Jurkat, Clone E6-1 (cell line): ENCODE measurements at places on chromosomes 2 and 18.

- DNase-seq: no peak
Measured at GRCh38 chr2:160868891-160869290, 291.3 kb upstream of the TANK start.

- no peak for DNase-seq
Measured at GRCh38 chr18:58175122-58175785, 131.2 kb downstream of the NEDD4L start.

- DNase-seq: no peak
Measured at GRCh38 chr2:76679025-76679396, 843.2 kb downstream of the LRRTM4 start.

GRCh38 chr2:207905546-207905945 lies 119.8 kb downstream of the PLEKHM3 start:
- DNase-seq: no peak

DNA sequence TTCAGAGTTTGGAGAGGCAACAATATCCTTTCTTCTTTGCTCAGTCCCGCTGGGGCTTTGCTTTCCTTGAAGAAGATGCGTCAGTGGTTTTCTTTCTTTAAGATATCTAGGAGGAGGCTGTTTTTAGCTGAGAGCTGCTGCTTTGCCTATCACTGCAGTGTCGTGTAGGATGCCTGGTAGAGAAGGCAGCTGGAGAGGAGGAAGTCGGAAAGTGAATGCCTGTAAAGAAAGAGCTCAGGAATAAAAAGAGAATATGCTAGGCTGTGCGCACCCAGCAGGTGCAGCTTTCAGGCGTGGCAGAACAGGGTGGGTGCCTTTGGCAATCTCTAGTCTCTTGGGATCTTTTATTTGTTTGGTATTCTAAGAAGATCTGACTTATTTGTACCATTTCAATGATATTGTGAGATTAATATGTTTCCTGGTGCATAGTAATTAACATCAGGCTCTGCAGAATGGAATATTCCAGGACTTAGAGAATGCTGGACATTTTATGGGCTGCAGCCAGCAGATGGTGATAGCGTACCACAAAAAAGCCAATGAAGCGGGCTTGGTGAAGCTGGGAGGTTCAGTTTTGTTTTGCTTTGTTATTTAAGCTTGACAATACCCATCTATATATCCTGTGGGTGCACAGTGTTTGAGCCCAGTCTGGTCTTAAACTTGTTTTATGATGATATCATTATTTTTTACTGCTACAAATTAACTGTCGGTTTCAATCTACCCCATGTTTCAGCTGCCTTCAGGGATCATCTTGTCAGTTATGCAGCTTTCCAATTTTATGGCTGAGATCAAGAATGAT lies 34.9 kb downstream of the CAVIN2 start:
- DNase-seq: peak; percentile 25

DNA sequence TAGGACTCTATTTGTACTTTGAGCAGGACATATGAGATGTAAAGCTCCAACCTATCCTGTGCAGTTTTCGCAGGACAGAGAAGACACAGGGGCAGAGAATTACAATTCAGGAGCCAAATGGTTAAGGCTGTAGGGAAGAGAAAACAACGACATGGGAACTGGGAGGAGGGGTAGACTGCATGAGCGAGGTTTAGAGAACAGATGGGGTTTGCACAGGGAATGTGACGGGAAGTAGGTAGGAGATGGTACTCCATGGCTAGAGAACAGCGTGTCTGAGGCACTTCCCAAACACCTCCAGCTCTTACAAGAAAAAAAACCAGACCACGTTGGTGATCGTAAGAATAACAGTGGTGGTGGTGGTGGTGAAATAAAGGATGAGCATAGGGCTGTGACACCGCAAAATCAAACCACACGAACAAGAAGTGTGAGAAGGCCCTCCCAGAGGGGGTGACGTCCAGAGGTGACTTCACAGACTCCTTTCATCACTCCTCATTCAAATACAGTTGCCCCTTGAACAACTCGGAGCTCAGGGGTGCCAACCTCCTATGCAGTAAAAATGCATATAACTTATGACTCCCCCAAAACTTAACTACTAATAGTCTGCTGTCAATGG lies 92.7 kb downstream of the FARSB start:
- DNase-seq: no peak

DNA sequence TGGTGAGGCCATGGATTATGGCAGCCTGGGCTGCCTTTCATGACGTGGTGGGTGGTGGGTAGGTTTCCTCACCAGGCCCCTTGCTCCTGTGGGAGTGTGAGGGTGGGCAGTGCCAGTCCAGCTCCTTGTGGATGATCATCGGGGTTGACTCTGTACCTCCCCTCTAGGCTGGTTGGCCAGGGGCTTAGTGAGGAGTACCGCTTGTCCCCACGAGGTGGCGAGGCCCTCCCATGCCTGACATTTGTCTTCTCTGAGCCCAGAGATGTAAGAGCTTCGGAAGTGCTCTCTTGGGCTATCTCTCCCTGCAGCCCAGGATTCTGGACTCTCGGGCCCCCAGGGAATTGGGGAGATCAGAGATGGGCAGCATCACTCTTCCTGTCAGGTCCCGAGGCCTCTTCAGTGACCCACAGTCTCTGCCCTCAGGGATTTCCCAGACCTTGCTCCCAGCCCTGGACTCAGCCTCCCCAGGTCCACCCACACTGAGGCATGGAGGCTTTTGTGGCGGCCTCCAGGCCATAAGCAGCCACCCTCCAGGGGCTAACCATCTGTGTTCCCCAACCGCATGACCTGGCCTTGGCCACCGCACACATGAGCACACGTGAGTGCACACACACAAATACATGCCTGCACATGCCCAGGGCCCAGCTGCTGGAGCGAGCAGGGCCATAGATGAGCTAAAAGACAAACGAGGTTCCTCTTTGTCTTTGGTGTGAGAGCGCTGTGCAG lies 6.5 kb downstream of the SPR start:
- DNase-seq: peak; percentile 50

DNA sequence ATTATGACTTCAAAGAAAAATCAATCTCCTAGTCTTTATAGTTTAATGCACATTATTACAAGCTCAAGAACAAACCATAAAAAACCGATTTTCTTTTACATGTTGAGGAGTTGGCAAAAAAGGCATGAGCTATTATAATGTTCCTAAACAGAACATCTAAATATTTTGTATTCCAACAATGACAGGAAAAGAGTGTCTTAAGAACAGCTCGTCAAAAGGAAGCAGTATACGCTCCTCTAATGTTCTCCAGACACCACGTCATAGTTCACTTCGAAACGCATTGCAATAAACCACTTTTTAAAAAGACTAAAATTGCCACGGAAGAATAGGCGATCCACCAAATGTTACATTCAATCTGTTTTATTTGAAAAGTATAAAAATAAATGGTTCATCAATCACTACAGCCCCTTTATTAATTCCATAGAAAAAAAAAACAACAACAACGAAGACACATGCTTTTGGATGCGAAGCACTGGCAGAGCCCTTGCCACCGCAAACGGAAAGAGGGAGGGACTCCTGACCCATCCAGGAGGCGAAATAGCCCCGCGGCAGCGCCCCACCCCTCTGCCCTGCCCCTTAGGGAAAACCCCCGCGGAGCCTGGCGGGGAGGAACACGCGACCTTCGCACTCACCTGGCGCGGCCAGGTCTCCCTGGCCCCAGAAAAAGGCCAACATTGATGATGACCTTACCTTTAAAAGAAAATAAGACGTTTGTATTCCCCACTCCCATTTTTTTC lies 45.8 kb downstream of the MBP start:
- no peak for DNase-seq

GRCh38 chr2:223586261-223586660 lies 15.9 kb downstream of the SCG2 start:
- DNase-seq: no peak

GRCh38 chr2:16640867-16641266 lies 24.8 kb downstream of the CYRIA start:
- no peak for DNase-seq

- DNase-seq: no peak
Measured at GRCh38 chr2:217638533-217638932, 364.3 kb downstream of the TNS1 start.

DNA sequence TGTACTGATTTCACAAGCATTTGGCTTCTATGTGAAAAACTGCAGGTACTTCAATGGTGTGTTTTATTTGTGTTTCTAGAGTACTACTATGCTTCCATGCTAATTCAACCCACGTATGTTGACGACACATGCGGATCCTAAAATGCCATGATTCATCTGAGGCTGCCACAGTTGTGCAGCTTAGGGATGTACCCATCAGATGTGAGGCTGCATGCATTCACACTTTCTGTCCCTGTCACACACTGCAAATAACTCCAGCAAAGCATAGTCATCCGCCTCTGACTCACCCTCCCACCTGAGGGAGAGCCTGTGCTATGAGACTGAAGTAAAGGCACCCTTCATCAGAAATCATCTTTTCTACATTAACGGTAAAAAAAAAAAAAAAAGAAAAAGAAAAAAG lies 22.1 kb upstream of the SERTAD2 start:
- no peak for DNase-seq

DNA sequence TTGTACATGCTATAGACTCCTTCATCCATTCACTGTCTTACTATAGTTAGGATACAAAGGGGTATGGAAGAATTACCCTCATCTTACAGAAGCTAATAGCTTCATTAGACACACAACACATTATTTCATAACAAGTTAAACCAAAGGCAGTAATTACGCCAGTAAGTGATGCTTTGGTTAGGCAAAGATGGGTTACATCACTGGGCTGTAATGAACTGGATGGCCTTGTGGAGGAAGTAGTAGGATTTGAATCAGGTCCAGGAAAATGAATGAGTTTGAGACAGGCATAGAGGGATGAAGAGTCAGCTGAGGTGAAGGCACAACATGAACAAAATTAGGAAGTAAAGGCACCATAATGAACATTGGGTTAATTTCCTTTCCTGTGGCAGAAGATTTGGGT lies 80.1 kb downstream of the SOCS6 start:
- no peak for DNase-seq

- DNase-seq: no peak
Measured at GRCh38 chr2:7819316-7819715, 862.5 kb upstream of the ID2 start.

GRCh38 chr2:32925283-32925815 lies 21.4 kb upstream of the LTBP1 start:
- no peak for DNase-seq

GRCh38 chr2:190354003-190354690 lies 10.8 kb downstream of the INPP1 start:
- DNase-seq: no peak

GRCh38 chr2:9146646-9147045 lies 60.0 kb upstream of the ASAP2 start:
- DNase-seq: no peak

DNA sequence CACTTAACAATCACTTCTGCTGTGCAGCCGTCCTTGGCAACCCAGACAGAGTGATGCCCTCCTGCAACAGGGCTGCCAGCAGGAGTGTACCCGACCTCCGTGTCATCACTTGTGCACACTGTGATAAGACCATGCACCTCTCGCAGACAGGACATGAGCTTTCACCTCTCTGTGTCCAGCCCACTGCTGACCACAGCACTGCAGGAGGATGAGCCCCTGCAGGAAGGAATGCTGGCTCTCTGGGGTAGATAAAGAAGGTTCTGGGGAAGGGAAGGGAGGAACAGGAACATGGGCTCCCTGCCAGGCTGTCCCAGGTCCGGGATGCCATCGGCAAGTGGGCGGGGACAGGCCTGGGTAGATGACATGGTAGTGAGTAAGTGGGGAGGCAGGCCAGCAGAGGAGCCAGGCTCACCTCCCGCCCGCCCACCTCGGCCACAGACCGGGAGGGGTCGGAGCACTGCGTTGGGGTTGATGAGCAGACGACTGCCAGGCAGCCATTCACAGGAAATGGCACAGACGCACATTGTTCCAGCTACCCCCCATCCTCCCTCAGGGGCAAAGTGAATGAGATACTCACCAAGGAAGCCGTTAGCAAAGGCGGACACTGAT lies 18.6 kb upstream of the COL6A3 start:
- DNase-seq: no peak

GRCh38 chr2:85435981-85436835 lies 17.7 kb downstream of the SH2D6 start:
- no peak for DNase-seq

- peak; percentile 50 for DNase-seq
Measured at GRCh38 chr2:47501374-47502200, 98.6 kb downstream of the MSH2 start.

DNA sequence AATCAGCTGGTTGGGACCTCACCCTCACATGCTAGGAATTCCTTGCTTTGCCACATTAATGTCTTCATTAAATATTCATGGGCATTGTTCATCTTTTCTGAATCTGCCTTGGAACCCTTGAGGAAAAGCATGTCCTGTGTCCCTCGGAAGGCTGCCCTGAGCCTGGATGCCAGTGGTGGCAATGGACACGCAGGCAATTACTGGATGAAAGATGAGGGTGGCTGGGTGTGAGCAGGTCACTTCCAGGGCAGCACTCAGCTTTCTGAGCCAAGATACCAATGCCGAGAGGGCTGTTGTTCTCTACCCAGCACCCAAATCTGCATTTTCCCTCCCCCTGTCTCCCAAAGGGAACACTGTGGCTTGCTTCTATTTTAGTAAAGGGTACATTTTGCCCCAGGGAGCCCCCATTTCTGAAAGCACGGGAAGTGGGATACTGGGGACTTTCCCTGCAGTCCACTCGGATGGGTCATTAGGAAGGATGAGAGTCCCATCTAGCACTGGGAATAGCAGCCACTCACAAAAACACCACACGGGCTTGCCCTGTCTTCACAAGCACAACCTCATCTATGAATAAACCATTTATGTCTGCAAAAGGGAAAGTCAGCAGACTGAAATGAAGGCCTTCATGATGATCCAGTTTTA lies 234.8 kb downstream of the SOX11 start:
- DNase-seq: no peak
